ENCODE measurements at places on chromosomes 5 and 9.

DNA sequence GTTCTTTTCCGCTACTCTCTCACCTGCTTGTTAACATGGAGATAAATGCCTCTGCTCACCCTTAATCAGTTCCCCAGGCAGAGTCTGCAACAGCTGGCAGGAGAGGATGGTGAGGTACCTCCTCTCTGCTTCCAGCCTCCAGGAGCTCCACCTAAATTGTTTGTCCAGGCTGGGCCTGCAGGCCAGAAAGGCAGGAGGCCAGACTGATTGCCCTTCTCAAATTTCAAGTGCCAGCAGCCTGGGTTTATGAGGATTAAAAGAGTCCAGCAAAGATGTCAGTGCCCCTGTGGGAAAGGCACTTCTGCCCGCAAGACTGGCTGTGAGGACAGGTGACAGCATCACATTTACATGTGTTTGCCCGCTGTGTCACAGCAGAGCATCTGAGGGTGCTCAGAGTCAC is 19.8 kb downstream of the CORO2A start:
- no peak for DNase-seq

- DNase-seq: no peak
Observed at GRCh38 chr5:107342371-107342770, 328.4 kb downstream of the EFNA5 start.

GRCh38 chr9:136847826-136848392 is 1.3 kb upstream of the PHPT1 start:
- DNase-seq: peak; percentile 86

DNA sequence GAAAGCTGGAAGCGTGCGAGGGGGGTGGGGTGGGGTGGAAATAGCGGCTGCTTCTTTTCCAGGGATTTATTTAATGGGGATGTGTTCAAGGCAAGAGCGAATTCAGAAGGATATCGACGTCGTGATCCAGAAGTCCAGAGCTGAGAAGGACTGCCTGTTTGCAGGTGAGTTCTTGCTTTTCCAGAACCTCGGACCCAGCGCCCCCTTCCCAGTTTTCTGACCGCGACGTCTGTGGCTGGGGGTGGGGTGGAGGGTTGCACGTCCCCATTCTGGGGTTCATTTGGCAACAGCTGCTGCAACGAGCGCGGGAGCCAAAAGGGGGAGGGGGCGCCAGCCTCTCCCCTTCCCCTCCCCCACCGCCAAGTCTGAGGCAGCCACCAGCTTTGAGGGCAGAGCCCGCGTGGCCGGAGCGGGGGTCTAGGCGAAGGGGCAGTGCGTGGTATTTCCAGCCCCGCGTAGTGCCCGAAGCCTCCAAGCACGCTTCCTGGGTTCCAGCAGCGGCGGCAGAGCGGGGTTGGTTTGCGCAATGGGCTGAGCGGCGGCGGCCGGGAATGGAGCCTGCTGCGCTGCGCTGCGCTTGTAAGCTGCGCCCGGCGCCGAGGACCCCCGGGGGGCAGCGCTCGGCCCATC is 701 bp downstream of the PARP8 start:
- peak; percentile 49 for DNase-seq

GRCh38 chr5:56270058-56270457 is 36.9 kb upstream of the ANKRD55 start:
- no peak for DNase-seq

DNA sequence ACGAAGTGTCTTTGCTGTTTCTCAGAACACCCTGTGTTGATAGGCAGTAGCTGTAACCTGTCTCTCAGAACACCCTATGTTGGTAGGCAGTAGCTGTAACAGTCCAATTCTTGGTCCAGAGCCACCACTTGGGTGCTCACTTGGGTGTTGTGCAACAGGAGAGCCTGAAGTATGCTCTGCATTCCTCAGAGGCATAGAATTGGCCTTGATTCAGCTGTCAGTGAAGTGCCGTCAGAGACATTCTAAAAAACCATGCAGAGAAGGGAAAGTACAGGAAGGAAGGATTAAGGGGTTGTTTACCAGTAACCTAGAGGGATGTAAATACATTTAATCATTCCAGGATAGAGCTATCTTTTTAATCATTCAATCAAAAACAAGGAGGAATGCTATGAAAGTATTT is 231.2 kb downstream of the ARRDC3 start:
- peak; percentile 86 for DNase-seq

DNA sequence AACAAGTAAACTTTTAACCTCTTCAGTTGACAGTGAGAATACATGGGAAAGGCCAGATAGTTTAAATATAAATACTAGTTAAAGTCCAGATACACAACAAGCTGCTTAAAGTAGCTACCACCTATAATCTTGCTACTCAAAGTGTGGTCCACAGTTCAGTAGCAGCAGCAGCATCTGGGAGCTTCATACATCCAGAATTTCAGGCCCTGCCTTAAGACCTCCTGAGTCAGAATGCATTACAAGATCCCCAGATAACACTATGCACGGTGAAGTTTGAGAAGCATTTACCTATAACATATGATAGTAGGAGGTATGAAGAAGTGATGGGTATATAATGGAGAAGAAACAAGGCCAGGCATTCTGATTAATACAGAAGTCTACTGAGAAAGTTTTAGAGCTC is 244.5 kb downstream of the EFNA5 start:
- DNase-seq: no peak

- no peak for DNase-seq
Observed at GRCh38 chr5:135868681-135869080, 27.0 kb downstream of the IL9 start.

- no peak for DNase-seq
Observed at GRCh38 chr9:136863623-136864273, 2.4 kb downstream of the EDF1 start.

DNA sequence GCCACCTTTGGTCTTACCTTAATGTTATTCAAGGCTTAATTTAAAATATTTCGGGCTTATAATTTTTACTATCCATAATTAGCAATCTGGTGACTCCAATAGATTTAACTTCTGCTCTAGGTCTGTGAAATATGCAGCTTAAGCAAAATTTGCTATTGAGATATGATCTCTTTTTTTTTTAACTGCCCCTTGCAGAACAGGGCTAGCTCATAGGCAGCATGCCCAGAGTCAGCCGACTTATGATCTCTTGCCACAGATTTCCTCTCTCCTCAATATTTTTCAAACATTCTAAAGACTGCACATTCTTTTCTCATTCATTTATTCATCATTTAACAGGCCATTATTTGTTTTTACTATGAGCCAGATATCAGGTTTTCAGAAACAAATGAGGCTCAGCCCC is 4.5 kb downstream of the TTC23L start:
- no peak for DNase-seq

DNA sequence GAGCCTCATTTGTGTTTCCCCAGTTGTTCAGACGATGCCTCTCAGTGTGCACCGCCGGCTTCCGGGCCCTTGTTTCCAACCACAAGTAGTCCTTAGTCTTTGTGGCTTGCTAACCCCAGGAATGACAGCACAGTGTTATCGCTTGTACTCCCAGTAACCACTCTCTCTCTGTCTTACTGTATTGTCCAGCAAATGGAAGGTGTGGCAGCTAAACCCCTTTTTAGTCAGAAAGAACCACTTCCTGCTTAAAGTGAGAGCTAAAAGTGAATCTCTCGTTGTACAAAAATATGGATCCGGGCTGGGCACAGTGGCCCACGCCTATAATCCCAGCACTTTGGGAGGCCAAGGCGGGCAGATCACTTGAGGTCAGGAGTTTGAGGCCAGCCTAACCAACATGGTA is 61.3 kb downstream of the ENC1 start:
- peak; percentile 19 for DNase-seq

- DNase-seq: peak; percentile 66
Observed at GRCh38 chr9:127723444-127723843, 7.6 kb downstream of the TTC16 start.

GRCh38 chr5:143086546-143086907 is 316.4 kb downstream of the ARHGAP26 start:
- no peak for DNase-seq

GRCh38 chr9:114170771-114171461 is 15.6 kb downstream of the COL27A1 start:
- DNase-seq: peak; percentile 46

DNA sequence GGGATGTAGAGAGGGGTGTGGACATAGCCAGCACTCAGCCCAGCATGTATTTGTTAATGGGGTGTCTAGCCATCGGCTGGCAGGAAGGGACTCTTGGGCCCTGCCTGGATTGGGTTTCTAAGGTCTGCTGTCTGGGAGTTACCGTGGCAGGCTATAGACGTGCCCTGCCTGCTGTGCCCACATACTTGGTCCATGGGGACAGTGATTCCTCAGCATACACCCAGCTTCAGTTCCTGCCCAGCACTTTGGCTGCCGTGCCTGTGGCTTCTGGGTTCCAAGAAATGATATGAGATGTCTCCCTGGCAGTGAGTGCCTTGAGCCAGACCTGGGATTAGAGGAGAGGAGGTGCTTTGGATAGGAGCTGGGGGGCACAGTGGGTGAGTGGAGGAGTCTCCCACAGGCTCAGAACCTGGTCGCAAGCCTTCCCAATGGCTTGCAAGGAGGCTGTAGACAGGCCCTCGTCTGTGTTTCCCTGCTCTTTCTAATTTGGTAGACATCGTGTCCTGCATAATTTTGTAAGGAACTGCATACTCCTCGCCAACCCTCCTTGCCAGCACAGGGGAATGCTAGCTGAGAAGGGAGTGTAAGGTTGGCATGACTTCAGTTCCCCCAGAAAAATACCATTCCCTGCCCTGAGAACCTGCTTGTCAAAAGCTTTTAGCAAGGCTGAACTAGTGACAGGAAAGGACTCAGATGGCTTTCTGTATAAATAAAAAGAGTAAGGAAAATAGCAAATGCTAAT is 287.9 kb downstream of the ZSWIM6 start:
- DNase-seq: no peak

GRCh38 chr9:99162759-99163364 is 57.9 kb downstream of the TGFBR1 start:
- peak; percentile 48 for DNase-seq

GRCh38 chr5:22521521-22521920 is 331.6 kb downstream of the CDH12 start:
- DNase-seq: no peak

GRCh38 chr9:132804576-132805295 is 73.3 kb downstream of the AK8 start:
- no peak for DNase-seq

- no peak for DNase-seq
Observed at GRCh38 chr9:114303571-114303970, 19.3 kb upstream of the ORM1 start.

- no peak for DNase-seq
Observed at GRCh38 chr9:76571743-76572146, 112.8 kb downstream of the GCNT1 start.

DNA sequence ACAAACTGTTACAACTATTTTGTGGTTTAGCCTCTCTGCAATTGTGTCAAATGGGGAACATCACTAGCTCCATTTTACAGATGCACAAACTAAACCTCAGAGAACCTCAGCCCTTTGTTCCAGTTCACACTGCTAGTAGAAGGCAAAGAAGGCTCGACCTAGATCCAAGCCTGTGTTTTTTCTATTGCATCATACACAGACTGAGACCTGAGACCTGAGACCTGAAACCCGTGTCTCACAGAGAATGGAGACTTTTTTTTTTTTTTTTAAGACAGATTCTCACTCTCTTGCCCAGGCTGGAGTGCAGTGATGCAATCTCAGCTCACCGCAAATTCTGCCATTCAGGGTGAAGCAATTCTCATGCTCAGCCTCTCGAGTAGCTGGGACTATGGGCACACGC is 120.8 kb downstream of the GALNT10 start:
- DNase-seq: no peak

GRCh38 chr9:69556707-69557106 is 115.5 kb downstream of the APBA1 start:
- DNase-seq: no peak

- peak; percentile 4 for DNase-seq
Observed at GRCh38 chr5:64497386-64497785, 8.4 kb upstream of the RGS7BP start.

DNA sequence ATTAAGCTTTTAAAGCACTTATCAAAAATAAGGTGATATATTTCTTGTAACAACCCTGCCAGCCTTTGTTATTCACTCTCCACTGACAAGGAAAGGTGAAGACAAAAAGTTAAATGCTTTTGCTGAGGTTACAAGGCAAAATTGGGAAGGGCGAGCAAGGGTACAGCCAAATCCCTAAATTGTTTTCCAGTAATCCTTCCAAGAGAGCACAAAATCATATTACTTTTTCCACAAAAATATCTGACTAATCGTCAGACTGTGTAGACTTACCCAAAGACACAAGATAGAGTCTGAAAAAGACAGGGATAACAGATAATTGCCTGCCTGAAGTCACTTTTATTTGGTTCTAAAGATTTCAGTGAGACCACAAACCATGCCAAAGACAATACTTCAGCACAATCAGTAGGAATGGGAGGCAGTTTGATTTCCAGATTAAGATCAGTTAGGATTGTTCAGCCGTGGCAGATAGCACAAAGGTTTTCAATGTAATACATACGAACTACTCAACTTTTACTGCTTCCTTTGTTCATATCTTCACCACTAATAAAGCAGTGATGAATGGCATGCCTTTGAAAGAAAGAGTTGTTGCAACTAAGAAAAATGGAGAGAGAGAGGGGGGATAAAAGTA is 383.8 kb upstream of the TUSC1 start:
- no peak for DNase-seq

DNA sequence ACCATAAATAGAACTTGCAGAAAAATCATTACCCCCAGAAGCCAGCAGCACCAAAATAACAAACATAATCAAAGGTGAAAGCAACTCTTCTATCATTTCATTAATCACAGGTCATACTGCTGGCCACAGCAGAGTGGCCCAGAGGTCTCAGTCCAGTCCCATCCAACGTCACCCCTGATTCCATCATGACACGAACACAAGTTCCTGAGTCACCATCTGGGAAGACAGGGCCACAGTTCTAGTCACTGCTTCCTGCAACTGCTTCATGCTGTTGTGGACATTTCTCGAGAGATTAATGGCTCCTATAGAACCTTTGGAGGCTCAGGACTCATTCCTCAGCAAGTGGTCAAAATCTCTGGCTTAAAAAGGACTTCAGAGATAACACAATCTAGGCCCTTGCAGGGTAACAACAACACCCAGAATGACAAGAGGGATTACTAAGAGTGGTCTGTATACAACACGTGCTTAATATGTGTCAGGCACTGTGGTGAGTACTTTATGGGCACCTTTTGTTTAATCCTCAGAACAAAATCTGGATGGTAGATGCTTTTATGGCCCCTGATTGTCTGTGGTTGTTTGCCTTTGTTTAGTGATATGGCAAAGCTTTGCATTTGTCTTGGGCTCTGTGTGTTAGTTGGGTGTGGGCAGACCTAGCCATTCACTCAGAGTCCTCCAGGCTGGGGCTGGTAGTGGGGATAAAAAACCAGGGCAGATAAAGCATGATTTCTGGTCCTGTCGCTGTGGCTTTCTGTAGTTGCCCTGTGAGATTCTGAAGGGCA is 184.3 kb downstream of the DAB2IP start:
- DNase-seq: no peak

- no peak for DNase-seq
Observed at GRCh38 chr5:40405996-40406740, 273.5 kb upstream of the PTGER4 start.

Measured in fibroblast of skin of scalp (primary cell).